ENCODE measurements at places on chromosomes 5 and 9. TPM values are rescaled to one million over a fixed set of nuclear protein-coding genes. Genes with fewer than 3 reads are reported as not detected.

- no peak for DNase-seq
These were observed 54.1 kb upstream of the ZNF366 start for GRCh38 chr5:72561148-72561972.

DNA sequence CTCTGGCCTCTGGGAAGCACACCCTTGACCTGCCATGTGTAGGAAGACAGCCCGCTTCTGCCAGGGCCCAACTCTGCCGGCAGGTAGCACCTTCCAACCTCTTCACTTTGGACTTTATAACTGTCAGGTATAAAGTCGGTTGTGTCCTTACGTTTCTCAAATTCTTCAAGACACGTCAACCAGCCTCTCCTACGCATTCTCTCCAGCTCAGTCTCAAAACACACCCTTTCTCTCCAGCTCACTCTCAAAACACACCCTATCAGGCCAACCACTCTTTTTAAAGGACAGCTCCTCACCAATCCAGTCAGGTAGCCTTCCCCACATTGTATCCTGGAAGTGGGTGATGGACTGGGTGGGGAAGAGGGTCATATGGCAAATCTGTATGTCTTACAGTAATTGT lies 13.5 kb downstream of the FXN start:
- no peak for DNase-seq

STKLD1 gene
- 1.2 TPM for total RNA-seq

GRCh38 chr9:34989946-34990635 lies 546 bp downstream of the DNAJB5 start:
- DNase-seq: peak; percentile 92

OTP gene
- total RNA-seq: not detected

GRCh38 chr5:162824360-162824759 lies 613.0 kb upstream of the CCNG1 start:
- no peak for DNase-seq

DNA sequence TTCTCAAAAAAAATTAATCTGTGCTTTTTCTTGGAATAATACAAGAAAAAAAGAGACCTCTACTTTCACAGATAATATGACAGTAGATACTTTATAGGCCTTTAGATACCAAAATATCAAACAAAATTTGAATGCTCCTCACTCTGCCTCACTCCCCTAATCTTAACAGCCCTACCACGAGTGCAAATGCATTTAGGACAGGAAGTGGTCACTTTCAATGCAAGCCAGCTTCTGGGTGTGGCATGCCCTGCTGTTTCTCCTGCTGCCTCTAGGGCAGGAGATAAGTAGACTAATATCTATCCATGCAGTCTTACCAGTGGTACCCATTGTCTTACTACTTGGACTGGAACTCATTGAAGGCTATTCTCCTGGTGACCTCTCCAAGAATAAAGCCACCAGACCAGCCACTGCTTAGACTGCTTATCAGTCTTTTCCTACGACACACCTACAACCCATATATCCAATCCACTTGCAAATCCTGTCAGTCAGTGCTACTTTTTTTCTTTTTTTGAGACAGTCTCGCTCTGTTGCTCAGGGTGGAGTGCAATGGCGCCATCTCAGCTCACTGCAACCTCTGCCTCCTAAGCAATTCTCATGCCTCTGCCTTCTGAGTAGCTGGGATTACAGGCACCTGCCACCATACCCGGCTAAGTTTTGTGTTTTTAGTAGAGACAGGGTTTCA lies 23.0 kb downstream of the FRRS1L start:
- DNase-seq: no peak

DNA sequence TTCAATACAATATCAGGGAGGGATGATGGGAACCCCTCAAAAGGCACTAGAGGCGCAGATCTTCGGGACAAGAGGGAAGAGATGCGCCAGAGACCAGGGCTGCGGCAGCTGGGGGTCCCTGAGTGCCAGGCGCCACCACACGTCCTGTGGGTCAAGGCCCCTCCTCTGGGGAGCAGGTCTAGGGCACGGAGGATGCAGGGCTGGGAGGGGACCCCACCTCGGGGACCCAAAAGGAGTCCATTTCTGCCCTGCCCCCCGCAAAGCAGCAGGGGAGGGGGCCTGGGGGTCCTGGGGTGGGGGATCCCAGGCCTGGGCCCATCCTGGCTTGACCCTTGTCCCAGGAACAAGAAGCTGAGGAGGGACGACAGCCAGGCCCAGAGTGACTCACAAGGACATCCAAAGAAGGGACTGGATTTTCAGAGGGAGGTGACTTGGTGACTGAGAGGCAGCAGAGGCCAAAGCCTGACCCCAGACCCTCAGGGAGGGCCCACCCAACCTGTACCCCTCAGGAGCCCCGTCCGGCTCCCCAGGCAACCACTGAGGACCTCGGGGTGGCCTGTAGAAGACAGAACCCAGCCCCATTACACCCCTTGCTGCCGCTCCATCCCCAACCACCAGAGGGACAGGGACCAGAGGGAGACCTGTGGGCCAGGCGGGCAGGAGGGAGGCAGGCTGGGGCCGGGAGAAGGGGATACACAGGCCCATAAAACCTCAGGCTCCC lies 54.2 kb downstream of the LRSAM1 start:
- peak; percentile 85 for DNase-seq

DNA sequence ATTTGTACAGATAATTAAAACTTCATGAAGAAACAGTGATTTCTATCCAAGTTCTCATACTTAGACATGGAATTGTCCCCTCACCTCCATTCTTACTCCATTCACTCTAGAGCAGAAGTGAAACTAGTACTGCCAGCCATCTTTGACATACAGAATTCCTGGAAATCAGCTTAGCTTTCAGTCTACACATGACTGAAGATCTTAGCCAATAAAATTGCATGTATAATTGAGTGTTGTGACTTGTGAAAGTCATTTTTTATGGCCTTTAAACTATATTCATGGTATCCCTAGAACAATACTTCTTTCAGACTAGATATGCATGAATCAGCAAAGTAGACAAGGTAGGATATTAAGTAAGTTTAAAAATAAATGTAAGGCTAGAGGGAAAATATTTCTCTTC lies 705.2 kb upstream of the ZNF608 start:
- no peak for DNase-seq

- no peak for DNase-seq
These were observed 134.4 kb downstream of the AOPEP start for GRCh38 chr9:94860678-94861588.

- no peak for DNase-seq
These were observed 52.1 kb upstream of the NFIB start for GRCh38 chr9:14366076-14366475.

GRCh38 chr9:129678844-129679243 lies 13.4 kb downstream of the PRRX2 start:
- no peak for DNase-seq

GRCh38 chr9:102479191-102479590 lies 515.9 kb upstream of the CYLC2 start:
- DNase-seq: no peak

- no peak for DNase-seq
These were observed 84.6 kb downstream of the PLPP1 start for GRCh38 chr5:55450050-55450765.

- DNase-seq: no peak
These were observed 50.7 kb upstream of the ISOC1 start for GRCh38 chr5:129043894-129044293.

C1QTNF2 gene
- 9.7 TPM for total RNA-seq

DNA sequence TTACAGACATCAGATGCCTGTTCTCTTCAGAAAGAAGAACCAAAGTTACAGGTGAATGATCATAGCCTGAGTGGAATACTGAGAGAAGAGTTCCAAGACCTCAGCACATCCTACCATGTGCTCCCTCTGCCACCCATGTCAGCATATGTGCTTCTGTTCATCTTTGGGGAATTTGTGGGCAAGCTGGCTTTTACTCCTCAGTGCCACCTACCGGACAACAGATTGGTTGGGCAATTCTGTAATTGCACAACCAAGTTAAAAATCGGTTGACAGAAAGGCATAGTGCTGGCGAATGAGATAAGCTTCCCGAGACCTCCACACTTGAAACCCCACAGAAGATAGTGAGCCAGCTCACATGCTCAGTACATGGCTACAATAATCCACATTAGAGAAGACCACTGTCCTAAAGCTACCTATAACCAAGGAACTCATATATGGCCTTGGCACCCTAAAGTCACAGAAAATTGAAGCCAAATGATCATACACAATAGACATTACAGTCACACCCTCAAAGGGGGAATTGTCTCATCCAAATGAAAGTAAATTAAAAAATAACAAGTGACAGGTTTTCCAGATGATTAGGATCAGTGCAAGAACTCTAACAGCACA lies 1238.0 kb upstream of the NUDT12 start:
- no peak for DNase-seq

GRCh38 chr5:109959652-109960051 lies 269.9 kb downstream of the MAN2A1 start:
- no peak for DNase-seq

DNA sequence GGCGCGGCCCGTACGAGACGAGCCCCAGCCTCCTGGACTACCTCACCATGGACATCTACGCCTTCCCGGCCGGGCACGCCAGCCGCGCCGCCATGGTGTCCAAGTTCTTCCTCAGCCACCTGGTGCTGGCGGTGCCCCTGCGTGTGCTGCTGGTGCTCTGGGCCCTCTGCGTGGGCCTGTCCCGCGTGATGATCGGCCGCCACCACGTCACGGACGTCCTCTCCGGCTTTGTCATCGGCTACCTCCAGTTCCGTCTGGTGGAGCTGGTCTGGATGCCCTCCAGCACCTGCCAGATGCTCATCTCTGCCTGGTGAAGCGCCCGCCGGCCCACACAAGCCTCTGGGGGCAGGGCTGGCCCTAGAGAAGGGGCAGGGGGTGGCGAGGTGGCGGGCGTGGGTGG lies 18.5 kb downstream of the PLPP7 start:
- DNase-seq: no peak

DNA sequence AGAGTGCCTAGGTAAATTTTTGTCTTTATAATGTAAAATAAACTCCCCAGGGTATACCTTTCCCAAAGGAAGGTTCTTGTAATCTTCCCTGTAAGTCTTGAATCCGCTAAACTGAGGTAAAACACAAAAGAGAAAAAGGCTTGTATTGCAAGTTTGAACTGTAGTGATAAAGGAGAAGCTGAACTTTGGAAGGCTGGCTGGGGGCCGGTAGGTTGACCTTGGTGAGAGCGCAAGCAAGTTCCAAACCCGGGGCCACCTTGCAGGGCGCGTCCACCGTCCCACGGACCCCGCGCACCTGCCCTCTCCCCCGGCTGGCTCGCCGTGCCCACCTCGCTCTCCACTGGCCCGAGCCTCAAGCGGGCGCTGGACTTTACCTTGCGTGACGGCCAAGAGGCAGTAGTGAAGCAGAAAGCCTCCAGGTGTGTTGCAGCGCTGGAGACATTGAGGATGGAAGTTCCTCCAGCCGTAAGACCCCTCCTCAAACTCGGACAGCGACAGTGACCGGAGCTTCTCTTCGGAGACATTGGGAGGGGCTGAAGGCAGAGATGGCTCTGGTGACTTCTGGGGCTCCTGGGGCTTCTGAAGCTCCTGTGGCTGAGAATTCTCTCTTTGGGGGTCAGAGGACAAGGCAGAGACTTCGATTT lies 428 bp downstream of the SLCO4C1 start:
- DNase-seq: peak; percentile 80

DNA sequence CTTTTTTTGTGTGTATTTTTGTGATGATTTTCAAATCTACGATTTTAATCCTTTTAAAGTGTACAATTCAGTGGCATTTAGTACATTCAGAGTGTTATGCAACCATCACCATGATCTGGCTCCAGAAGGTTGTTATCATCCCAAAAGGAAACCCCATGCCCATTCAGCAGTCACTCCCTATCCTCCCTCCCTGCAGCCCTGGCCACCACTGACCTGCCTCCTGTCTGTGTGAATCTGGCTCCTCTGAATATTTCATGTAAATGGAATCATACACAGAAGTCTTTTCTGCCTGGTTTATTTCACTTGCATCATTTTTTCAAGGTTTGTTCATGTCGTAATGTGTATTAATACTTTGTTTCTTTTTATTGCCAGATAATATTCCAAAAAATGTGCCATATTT lies 32.5 kb downstream of the HABP4 start:
- no peak for DNase-seq

DNA sequence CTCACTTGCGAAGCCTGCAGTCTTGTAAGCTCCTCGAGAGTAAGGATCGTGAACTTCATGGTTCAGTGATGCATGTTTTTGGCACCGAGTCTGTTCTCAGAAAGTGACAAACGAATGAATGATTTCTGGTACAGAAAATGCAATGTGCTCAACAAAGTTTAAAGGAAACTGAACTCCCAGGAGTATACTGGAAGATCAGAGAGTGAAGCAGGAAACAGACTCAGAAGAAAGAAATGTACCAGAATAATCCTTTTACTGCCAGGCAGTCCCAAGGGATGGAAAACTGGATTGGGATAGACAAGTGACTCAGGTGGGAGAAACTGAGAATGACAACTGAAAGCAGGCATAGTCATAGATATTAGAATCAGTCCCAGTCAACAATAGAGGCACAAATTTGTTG lies 420.6 kb downstream of the CTNND2 start:
- DNase-seq: no peak

SURF2 gene
- total RNA-seq: 12.0 TPM

MZB1 gene
- total RNA-seq: 1.0 TPM

DNA sequence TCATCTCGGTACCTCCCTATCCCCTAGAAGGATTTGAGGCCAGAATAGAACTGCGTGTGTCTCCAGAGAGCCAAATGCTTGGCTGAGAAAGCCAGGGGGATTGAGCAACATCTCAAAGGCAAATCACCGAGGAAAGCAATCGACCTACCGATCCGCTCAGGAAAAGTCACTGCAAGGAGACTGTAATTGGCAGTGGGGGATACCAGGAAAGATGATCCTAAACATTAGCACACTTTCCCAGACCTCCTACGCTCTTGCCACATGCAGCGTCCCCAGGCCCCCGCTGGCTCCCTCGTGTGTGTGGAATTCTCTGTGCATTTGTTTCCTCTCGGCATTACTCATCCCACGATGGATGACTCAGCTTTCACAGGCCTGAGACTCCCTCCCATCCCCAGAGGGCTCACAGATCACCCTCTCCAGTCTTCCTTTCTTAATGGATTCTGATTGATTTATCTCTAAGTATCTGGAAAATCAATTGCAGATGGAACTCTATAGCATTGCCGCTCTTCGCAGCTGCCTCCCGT lies 82.2 kb upstream of the ICE1 start:
- peak; percentile 92 for DNase-seq

GRCh38 chr5:65029178-65029577 lies 260.4 kb downstream of the CWC27 start:
- DNase-seq: no peak

GSN gene
- total RNA-seq: 1,544 TPM

- DNase-seq: no peak
These were observed 93.7 kb upstream of the DAP start for GRCh38 chr5:10854506-10855277.

DNA sequence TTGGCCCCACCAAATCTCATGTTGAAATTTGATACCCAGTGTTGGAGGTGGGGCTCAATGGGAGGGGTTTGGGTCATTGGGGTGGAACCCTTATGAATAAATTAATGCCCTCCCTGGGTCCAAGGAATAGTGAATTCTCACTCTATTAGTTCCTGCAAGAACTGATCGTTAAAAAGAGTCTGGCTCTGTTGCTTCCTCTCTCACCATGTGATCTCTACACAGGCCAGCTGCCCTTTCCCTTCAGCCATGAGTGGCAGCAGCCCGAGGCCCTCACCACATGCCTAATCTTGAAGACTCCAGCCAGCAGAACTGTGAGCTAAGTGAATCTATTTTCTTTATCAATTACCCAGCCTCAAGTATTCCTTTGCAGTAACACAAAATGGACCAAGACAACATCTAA lies 106.0 kb downstream of the CAAP1 start:
- DNase-seq: no peak

CAMSAP1 gene
- 24.1 TPM for total RNA-seq

GRCh38 chr9:69719983-69720382 lies 39.8 kb downstream of the PTAR1 start:
- no peak for DNase-seq

GRCh38 chr9:136673088-136673974 lies 10.6 kb downstream of the EGFL7 start:
- DNase-seq: no peak

- no peak for DNase-seq
These were observed 813.3 kb upstream of the WWC1 start for GRCh38 chr5:167478188-167478587.

Measured in posterior vena cava (tissue), 2 donors.